ENCODE measurements at places on chromosomes 11 and 22.
A peak's percentile ranks its signal among the peaks of the same experiment; 100 is the strongest.

DNA sequence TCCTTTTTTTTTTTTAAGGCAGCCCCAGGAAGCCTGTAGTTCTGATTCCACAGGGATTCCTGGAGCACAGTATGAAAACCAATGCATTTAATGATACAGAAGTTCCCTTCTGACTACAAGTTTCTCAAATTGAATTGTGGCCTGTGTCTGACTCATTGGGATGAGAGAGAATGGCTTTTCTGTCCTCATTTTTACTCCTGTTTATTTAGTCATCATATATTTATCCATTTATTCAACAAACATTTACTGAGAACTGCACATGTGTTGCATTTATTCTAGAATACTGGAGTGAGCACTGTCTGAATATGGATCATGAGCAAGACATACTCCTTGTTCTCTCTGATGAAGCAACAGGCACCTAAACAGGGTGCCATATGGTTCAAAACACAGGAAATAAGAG is 231.2 kb downstream of the NTM start:
- DNase-seq = no peak

DNA sequence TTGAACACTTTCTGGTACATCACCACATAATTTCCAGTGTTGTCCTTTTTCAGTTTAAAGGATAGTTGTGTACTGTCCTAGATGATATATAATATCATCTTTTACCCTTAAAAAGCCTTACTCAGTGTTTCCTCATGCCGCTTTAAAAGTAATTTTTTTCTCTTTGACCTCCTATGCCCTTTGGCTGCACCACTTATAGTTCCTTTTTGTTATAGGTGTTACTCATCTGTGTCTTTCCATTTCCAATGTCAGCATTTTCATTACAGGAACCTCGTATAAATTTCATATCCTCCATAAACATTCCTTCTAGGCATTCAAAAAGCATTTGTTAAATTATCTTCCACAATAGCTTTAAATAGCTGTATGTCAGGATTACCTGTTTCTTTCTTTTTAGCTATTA is 40.8 kb downstream of the USP47 start:
- no peak for DNase-seq

DNA sequence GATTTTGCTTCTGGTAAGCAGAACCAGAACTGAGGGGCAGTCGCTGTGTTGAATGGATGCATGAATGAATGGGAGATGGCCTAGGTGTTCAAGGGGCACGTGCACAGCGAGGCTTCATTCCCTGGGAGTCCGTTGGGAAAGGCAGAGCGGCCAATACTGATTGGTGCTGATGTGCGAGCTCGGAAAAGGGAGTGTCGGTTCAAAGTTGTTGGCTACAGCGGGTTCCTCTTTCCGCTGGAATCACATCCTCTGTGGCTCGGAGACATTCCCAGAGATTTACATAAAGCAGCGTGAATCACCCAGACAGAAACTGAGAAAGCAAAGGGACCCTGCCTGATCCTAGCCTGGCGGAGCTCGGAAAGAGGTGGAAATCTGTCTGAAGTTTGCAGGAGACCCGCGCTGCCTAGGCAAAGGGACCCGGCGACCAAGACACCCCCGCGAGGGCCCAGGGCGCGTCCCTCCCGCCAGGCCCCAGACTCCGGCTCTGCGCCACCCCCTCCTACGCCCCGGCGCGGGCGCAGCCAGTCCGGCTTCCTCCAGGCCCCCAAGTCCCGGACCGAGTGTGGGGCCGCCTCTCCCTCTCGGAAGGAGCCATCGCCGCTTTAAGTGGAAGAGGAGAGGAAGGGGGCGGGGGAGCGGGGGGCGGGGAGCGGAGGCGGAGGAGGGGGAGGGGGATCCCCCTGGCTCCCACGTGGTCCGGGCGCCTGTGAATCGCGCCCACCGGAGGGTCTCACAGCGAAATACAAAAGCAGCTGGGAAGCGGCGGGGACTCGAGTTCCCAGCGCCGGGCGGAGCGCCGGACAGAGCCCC is at the start of gene FJX1:
Gene FJX1 (plus strand): TSS at position 774 of the 810 bp plus-strand sequence. CDS start 177 bp downstream, outside the sequence.
- DNase-seq = peak; percentile 79

- peak; percentile 90 for DNase-seq
These were observed 14.3 kb downstream of the BLID start for GRCh38 chr11:122101625-122102291.

DNA sequence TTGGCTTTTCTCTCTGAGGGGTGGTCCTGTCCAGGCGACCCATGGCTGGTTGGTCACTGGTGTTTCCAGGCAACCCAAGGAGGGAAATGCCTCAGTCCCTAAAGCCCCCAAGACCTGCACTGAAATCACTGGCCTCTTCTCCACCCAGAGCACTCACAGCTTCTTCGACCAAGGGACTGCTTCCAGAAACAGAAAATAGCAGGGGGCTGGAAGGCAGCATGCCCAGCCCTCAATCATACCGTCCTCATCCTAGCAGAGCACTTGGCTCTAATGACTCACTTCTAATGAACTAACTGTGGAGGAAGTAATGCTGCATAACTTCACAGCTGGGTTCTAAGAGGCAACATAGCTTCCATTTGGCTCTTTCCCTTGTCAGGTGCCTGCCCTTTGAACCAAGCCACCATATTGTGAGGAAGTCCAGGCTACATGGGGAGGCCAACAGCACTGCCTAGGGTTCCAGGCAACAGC is 27.6 kb downstream of the DKK3 start:
- no peak for DNase-seq

DNA sequence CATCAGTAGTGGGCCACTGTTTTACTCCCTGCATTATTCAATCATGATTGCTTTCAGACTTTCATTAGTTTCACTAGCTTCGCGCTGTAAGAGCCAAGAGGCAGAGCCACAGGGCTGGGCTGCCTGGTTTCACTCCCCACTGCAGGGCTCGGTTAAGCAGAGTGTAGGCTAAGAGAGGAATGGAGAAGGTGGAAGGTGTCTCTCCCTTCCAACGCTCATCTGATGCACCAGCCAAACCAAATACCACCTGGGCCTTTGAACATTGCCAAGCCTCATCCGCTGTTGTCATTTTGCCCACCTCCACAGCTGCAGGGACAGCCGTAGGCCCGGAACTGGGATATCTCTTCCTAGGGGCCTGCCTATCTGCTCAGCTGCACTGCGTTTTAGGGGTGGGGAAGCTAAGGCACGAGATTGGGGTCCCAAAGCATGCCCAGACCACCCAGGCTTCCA is 480 bp upstream of the SMARCB1 start:
- no peak for DNase-seq

Measured in coronary artery (tissue), 2 donors.